ENCODE measurements at places on chromosomes 6 and 20.
A peak's percentile ranks its signal among the peaks of the same experiment; 100 is the strongest.

DNA sequence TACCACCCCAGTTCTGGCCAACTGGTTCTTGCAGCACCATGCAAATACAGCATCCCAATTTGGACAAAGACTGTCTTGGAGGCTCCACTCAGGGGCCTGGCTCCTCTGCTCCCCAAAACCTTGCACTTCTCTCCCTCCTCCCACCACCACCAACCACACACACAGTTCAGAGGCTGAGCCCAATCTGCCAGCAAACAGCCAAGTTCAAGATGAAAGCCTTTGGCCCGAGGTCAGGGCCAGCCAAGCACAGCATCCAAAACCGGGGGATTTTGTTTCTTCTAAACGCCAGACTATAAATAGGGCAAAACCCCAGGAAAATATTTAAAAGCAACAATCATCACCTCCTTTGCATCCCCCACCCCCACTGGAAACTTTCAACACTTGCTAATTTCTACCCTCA, 5.7 kb downstream of the KCNK5 start:
- no peak for DNase-seq

DNA sequence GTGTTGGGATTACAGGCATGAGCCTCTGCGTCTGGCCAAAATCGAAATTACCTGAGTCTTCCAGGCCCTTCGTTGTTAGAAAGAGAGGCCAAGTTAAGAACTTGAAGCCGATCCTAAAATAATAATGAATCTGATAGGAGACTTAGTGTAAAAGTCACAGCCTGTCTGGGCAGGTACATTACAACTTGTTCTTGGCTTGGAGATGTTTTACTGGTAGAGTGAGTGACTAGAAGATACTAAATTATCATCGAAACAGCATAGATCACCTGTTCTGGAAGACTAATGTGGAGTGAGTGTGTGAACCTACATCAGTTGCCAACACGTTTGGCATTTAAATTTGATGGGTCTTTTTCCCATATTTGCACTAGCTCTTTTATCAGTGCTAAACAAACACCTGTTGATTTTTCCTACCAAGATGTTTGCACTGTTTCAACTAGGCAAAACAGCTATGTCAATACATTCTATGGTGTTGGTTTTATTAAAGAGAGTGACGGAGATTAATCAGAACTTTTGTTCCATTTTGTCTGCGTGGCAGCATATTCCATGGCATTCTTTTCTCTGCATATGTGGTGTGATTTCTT, 4.6 kb upstream of the TMEM217 start:
- no peak for DNase-seq

GRCh38 chr6:135006386-135006914, 48.2 kb downstream of the HBS1L start:
- no peak for DNase-seq

GRCh38 chr20:20837574-20838021, 125.2 kb upstream of the RALGAPA2 start:
- peak; percentile 45 for DNase-seq

DNA sequence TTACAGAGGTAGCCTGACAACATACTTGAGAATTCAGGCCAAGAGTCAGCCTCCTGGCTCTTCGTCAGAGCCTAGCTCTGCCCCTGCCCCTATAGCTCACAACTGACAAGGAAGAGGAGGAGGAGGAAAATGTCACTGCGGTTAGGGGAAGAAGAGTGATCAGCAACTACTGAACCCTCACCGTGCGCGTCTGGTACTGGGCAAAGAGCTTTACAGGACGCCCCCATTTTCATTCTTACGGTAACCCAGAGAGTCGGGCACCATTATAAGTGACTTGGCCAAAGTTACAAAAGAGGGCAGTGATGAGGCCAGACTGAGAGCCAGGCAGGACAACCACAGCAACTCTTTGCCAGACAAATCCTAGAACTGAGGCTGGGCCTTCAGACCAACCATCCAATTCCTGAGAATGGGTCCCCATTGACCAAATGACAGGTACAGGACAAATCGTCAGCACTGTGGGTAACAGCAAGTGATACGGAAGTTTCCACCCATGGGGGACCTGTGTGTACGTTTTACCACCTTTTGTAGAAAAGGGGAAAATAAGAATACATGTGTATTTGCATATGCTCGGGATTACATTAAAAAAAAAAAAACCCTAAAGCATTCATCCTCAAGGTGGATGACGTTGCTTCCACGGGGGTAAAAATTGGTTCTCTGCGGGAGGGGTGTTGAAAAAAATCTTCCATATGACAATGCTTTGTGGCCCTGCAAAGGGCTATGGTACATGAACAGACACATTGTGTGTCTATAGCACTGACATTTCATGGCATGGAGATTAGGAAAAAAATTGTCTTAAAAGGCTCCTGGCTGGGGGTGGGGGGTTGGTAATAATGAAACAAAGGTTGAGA, 118.0 kb downstream of the NFATC2 start:
- DNase-seq = peak; percentile 59

DNA sequence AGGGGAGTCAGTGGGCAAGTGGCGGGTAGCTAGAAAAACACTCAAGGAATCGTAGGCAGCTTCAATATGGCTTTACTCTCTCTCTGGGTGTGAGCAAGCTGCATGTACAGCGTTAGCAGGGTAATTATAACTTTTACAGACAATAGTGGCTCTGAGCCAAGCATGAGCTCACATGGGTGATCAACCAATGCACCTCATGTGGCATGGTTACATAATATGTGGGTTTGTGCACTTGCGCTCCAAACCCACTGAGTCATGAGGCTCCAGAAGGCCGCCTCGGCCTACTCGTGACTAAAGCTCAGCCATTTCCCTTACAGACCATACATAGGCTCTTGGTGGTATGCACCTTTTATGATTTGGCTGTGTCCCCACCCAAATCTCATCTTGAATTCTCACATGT, 78.4 kb upstream of the FBXL4 start:
- DNase-seq = no peak

DNA sequence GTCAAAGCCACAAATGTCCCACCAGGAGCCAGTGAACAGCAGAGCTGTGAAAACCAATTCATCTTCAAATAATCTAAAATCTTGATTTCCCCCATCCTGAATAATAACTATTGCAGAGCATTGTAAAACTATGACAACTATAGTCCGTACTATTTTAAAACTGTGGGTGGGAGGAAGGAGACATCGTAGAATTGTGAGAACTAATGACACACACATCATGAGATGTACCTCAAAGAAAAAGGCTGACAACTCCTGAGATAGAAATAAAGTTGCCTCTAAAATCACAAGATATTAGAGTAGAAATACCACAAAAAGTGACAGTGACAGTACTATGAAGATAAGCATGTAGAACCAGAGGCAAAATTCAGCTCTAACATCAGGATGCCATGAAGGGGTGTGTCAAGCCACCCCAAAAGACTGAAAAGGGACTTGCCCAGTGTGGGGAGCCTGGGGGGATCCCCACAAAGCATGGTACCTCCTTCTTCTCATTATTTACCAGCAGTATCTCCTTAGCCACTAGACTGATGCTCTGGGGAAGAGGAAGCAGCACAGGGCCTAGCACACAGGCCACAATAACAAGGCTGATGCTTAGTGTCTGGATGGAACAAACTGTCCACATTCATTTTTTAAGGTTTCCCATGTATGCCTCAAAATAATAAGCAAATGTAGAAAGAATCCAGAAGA, 13.4 kb downstream of the NAPB start:
- peak; percentile 25 for DNase-seq

DNA sequence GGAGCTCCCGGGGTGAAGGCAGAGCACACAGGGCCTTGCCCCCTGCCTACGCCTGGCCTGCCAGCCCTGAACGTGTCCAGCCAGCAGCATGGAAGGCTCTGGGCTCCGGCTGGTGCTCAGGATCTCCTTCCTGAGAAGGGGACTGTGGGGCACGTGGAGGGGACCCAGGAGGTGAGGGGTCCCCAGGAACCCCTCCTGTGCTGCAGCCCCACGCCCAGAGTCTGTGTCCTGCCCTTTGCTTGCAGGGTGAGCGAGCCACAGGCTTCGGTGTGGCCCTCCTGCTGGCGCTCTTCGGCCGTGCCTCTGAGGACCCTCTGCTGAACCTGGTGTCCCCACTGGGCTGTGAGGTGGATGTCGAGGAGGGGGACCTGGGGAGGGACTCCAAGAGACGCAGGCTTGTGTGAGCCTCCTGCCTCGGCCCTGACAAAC, 22.3 kb downstream of the NPEPL1 start:
- DNase-seq = no peak

- no peak for DNase-seq
Measured at GRCh38 chr6:11756292-11756691, 22.3 kb downstream of the ADTRP start.

- DNase-seq = no peak
Measured at GRCh38 chr20:17878069-17878911, 90.3 kb downstream of the SNX5 start.

GRCh38 chr6:119079283-119079809, 882 bp upstream of the FAM184A start:
- no peak for DNase-seq

- no peak for DNase-seq
Measured at GRCh38 chr20:14951105-14951504, 613.7 kb upstream of the FLRT3 start.

- DNase-seq = no peak
Measured at GRCh38 chr20:50130995-50131394, 18.0 kb upstream of the UBE2V1 start.

DNA sequence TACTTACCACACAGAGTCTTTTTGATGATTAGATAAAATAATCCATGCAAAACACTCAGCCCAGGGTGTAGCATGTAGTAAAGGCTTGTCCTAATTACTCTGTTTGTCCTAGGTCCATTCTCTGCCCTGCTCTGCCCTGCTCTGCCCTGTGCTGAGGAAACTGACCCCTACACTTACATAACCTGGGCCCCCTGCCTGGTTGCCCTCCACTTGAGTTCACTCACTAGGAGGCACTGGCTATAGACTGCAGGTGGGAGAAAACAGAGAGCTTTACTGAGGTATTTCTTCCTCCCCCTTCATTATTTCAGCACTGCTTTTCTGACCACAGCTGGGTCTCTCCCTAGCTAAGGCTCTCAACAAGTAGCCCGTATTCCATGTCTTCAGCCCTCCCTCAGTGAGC, 70.9 kb upstream of the TBX18 start:
- DNase-seq = no peak

- DNase-seq = no peak
Measured at GRCh38 chr6:122400121-122400450, 634 bp downstream of the HSF2 start.

DNA sequence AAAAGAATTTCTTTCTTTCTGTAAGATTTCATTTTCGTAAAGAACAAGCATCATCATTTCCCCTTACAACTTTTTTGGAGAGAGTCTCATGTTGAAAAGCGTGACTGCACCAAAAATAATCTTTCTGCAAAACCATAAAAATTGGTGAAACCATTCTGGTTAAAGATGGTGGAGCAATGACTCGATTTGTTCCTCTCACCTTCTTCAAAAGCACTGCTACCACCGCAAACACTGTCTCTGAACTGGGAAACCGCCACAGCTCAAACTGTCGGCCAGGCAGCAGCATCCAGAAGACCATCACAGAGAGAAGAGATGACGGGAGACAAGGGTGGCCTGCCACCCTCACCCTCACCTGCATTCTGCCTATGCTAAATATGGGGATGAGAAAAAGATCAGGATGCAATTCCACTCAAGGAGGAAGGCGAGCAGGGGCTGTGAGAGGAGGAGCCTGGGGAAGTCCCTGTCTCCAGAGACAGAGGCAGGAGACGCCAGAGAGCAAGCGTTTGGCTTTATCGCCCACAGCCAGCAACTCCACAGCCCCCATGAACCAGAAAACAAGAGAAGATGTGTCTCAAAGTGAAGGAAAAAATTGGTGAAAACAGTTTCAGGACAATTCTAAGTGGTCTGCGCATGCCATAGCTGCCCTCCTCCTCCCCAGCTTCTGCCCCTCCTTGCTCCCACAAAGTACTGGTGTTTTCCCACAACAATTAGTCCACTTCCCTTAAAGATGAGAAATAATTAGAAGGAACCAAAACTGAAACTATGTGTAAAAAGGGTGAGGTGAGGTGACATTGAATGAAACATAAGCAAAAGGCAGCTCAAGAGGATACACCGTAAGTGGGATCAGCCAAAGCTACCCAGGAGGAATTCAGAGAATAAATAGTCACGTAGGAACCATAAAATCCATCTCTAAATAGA, 255.5 kb downstream of the KIF16B start:
- no peak for DNase-seq

GRCh38 chr20:56826705-56827665, 197.9 kb downstream of the TFAP2C start:
- DNase-seq = no peak

- DNase-seq = no peak
Measured at GRCh38 chr6:41546866-41547798, 951 bp downstream of the FOXP4 start.

Measured in activated CD4-positive, alpha-beta T cell treated with anti-CD3 and anti-CD28 coated beads, Interleukin-2, Interleukin-4, amounts not matched to agents 100 ng/mL and 50 ng/mL, durations not matched to agents 16 hours and 8 hours (primary cell).